ENCODE measurements at places on chromosomes 6 and 20.

DNA sequence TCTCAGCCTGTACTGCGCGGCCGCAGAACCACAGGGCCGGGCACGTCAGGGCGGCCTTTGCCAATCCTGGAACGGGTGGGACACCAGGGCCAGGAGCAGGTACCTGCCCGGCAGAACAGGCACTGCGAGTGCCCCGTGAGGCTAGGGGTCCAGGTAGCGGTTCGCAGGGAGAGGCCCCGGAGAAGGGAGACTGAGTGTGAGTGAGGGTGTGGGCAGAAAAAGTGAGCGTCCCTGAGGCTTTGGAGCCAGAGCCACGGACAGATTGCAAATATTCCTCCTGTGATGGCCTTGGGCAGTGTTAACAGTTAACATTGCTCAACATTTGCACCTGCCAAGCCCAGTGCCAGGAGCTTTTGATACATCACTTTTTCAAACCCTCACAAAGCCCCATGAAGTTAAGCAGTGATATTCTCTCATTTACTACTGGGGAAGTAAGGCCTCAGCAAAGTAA, 491 bp downstream of the GNMT start:
- DNase-seq = no peak

GRCh38 chr20:51700809-51701285, 67.3 kb downstream of the ATP9A start:
- peak; percentile 53 for DNase-seq

GRCh38 chr20:35311409-35311808, 19.2 kb upstream of the FAM83C start:
- DNase-seq = no peak

DNA sequence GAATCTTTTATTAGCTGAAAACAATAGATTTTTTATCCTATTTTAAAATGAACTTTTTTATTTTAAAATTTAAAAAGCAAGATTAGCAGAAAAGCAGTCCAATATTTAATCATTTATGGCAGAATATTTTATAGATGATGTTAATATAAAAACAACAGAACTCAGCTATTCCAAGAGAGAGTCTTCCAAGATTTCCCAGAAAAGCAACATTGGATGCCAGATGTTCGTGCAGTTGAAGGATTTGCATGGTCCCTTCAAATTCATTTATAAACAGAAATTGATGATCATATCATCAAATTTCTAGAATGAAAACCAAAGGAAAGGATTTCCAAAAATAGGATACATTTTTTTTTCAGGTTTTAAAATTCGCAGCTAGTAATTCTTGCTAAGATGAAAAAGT, 25.4 kb upstream of the CNKSR3 start:
- no peak for DNase-seq

GRCh38 chr6:116190550-116190949, 63.3 kb downstream of the TSPYL4 start:
- peak; percentile 51 for DNase-seq

GRCh38 chr6:90127595-90127994, 169.0 kb downstream of the BACH2 start:
- DNase-seq = no peak

DNA sequence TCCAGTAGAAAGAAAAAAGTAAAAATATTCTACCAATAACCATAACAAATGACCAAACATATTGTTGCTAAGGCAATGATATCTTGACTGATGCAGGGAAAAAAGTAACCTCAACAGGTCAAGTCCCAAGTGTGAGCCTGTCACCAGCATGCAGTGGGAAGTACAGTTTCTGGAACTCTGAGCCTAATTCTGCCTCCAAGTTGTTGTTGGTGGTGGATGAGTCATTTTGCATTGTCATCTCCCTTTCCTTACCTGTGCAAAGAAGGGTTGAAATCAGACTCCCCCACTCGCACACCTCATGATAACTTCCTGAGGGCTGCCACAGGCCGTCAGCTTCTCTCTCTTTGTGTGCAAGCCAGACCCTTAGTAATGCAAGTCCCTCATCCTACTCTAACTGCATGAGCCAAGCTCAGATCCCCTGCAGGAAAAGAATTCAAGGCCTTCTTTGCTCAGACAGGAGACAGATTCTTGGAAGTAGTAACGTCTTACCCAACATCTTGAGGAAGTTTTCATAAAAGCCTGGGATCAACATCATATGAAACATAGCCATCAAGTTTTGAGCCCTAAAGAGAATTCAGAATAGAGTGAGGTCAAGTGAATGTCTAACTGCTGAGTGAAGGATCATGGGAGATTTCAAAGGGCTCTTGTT, 207.6 kb upstream of the FOXA2 start:
- no peak for DNase-seq

GRCh38 chr6:166331503-166332415, 10.6 kb downstream of the SFT2D1 start:
- no peak for DNase-seq

DNA sequence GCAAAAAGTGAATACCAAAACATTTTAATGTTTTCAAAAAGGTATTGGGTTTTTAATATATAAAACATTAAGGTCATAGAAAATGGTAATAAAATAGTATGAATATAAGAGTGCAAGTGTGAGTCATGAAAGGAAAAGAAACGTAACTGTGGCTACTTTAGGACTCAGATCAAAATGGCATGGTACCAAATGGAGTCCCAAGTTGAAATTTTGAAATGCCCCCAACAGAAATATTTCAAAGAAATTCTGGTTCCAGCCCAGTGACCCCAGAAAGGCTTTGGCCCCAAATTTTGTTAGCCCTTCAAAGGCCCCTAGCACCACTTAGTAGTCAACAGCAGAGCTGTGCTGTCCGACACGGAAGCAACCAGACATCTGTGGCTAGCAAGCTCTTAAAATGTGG, 6.0 kb downstream of the COL12A1 start:
- no peak for DNase-seq

GRCh38 chr20:5780846-5781217, 30.6 kb downstream of the SHLD1 start:
- DNase-seq = no peak

DNA sequence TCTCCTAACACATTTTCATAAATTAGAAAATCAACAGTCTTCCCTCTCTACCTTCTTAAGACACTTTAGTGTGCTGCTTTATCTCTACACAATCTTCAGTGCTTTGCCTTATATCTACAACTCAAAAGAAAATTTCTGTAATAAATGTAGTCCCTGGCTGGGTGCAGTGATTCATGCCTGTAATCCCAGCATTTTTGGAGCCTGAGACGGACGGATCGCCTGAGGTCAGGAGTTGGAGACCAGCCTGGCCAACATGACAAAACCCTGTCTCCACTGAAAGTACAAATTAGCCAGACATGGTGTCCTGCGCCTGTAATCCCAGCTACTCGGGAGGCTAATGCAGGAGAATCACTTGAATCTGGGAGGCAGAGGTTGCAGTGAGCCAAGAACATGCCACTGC, 9.7 kb upstream of the EDN1 start:
- peak; percentile 25 for DNase-seq
